NCI-H345 (cell line): ENCODE measurements at places on chromosomes 6 and 20.

- peak; percentile 87 for DNase-seq
Measured at GRCh38 chr6:118350881-118351430, 197.1 kb upstream of the PLN start.

DNA sequence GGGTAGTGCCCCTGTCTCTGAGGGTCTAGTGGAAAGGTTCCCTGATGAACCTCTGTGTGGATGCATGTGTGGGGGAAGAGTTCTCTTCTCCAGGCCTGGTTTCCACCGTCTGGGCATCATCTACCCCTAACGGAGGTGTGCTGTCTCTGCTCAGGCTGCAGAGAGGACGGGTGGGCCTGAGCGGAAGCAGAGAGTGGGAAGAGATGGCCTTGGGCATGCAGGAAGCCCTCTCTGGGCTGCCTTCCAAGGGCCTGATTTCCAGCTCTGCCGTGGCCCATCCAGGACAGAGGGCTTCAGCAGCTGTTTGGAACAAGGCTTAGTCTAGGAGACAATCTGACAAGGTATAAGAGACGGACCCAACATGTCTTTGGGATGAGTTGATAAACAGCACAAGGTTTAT, 220.1 kb upstream of the DTNBP1 start:
- DNase-seq, result no peak

GRCh38 chr6:89008001-89008814, 44.8 kb upstream of the RNGTT start:
- DNase-seq, result no peak

DNA sequence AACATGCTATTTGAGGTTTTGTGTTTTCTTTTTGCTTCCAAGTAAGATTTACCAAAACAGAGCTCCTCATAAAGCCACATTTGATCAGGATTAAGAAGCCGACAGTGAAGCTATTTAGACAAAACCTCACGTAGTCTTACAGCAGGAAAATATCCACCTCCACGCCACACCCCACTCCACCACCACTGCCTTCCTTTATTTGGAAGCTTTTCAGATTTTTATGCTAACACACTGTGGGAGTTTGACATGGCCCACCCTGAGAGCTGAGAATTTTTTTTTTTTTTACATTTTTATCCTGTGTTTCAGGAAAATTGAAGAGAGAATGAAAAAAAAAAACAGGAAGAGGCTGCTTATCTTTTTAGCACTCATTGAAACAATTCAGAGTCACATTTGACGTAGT, 104.8 kb upstream of the MC3R start:
- no peak for DNase-seq

- no peak for DNase-seq
Measured at GRCh38 chr6:15602154-15602553, 60.7 kb downstream of the DTNBP1 start.

DNA sequence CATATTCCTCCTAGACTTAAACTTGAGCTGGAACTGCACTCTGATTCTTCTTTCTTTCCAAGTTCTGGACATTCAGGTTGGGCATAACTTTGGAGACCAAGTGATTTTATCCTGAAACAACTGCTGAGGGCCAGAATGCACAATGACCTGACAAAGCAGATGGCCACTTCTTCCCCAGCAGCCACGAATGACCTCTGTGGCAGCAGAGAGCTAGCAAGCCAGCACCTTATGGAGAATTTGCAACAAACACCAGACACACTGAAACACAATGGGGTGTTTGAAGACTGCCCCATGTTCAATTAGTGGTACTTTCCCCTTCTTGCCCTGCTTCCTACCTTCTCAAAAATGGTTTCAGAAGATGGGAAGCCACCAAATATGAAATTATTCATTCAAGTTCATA, 4.2 kb upstream of the TENT5A start:
- no peak for DNase-seq

- no peak for DNase-seq
Measured at GRCh38 chr6:43780293-43780692, 10.3 kb downstream of the VEGFA start.

GRCh38 chr6:35305117-35305516, 7.5 kb downstream of the DEF6 start:
- no peak for DNase-seq

DNA sequence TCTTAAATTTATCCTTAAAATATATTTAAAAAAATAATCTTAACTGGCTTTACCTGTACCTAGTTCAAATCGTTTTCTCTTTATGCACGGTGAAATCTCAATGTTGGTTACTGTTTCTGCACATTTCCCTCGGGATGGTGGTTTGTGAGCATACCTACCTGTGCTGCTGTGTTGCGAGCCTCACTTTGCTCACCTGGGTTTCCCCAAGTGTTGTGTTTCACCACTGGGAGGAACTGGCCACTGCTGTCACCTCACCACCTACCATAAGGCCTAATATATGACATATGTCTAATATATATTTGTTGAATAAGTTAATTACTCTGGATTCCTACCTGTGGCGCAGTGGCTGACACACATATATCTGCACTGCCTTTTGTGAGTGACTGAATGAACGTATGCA, 493.5 kb upstream of the FLRT3 start:
- DNase-seq, result no peak

DNA sequence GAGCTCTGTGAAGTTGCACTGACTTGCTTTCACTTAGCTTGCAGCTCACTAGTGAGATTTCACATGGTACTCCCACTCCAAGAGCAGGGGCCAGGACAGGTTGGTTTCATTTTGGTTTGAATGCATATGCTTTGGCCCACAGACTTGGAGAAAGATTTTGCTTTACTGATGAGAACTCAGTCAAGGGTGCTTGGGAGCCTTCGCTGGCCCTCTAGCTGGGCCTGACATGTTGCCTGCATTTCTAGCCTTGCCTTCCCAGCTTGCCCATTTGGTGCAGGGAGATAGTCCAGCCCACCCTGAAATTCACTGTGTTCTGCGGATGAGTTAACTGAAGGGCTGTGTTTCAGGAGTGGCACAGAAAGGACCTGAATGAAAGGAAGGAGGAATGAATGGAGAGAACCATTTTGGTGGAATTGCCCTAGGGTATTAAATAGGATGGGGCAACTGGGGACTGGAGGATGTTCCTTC, 1.9 kb downstream of the SGK1 start:
- DNase-seq, result peak; percentile 15

- no peak for DNase-seq
Measured at GRCh38 chr6:34938268-34938667, 49.2 kb downstream of the ANKS1A start.

GRCh38 chr6:105322499-105323225, 80.2 kb downstream of the PREP start:
- DNase-seq, result no peak

- peak; percentile 44 for DNase-seq
Measured at GRCh38 chr20:3889489-3890397, 556 bp downstream of the PANK2 start.

DNA sequence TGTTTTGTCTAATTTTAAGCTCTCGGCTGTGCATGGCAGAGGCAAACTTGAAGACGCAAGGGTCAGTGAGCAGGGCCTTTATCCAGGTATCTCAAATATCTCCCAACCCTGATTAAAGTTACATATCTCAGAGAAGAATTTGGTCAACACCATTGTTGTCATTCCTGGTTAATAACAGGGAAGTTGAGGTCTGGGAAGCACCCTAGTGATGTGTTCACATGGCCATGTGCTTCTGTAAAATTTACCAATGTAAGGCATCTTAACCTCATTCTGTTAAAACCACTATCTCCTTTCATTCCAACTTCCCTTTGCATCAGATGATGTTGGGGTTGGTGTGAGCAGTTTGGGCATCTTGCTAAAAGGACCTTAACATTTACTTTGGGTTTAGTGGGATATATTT, 4.0 kb upstream of the FAM110A start:
- DNase-seq, result no peak

DNA sequence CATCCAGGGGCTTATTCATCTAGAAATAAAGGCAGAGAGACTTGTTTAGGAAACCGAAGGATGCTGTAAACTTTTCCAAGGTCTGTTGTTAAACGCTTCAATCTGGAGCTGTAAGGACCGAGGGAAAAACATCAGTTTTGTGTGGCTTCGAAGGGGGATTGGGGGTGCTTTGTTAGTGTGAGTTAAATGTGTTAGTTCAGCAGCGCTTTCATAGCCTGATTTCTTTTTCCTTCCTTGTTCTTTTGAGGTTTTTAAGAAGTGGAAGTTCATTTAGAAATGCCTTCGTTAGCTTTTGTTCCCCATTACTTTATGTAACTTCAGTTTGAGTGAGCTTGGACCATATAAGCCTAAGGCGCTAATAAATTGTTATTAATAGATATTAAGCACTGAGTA, 1.5 kb downstream of the ANKS1A start:
- no peak for DNase-seq

- no peak for DNase-seq
Measured at GRCh38 chr20:35006009-35006408, 50.3 kb downstream of the MYH7B start.

DNA sequence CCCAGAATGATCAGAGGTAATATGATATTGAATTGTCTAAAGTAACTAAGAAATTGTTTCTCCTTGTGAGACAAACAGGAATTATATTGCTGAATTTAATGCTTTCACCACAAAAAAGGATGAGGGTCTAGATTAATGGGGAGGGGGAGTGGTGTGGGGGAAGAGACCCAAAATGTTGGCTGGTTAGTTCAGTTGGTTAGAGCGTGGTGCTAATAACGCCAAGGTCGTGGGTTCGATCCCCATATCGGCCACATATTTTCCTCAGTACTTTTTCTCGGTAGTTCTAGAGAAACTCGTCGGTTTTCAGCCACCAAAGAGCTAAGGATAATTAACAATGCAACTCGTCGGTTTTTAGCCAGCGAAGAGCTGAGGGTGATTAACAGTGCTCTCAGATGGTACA, 26.3 kb downstream of the PRSS16 start:
- DNase-seq, result no peak

GRCh38 chr6:83702749-83703148, 6.2 kb downstream of the SNAP91 start:
- DNase-seq, result no peak

GRCh38 chr6:105562027-105562426, 159.1 kb upstream of the PREP start:
- no peak for DNase-seq

DNA sequence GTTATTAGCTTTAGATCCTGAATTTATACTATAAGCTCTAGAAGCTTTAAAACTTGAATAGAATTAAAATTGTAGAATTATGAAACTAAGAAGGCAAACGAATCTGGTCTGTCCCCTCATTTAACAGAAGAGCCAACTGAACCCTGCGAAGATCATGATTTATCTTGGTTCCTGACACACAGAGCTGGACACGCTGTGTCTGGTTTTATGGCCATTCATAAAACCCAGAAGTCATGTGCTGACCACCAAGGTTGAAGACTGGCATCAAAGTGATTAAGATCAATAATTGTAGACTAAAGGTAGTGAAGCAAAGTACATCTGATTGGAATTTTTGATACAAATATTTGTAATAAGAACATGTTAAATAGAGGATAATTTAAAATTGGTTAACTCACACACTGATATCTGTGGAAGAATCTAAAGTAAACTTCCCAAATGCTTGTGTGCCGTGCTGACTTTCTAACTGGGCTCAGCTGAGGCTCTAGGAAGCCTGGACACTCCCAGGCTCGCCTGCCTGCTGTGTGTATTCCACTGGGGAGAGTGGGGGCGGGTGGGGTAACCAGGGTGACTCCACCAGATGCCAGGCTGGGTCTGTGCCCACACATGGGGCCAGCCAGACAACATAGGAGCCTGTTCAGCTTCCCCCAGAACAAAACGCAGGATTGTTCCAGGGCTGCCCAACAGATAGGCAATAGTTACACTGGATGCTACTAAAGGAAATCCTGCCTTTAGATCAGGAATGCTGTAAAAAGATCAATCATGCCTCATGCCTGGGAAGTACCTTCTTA, 42.1 kb upstream of the SLC22A3 start:
- no peak for DNase-seq

DNA sequence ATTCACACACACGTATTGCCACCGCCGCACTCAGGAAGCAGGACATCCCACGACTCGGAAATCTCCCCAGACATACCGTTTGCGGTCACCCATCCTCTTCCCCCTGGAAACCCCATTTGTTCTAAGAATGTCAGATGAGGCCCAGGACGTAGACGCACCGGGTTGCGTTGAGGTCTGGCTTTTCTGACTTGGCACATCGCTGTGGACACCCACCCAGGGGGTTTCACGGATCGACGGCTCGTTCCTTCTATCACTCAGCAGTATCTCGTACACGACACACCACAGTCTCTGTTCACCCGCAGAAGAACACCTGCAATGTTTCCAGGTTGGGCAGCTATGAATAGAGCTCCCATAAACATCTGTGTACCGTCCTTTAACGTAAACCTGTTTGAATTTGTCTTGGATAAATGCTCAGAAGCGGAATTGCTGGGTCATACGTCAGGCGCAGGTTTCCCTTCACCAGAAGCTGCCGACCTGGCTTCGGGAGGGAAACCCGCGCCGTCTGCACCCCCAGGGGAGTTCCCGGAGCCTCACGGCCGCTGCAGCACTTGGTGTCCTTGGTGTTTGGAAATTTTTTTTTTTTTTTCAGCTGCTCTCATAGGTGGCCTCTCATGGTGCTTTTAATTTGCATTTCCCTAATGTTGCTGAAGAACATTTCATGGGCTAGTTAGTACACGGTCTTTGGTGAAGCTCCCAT, 9.3 kb upstream of the EEF1A2 start:
- peak; percentile 35 for DNase-seq

- no peak for DNase-seq
Measured at GRCh38 chr20:13700761-13701160, 62.0 kb upstream of the TASP1 start.

GRCh38 chr20:58128635-58129625, 99.5 kb downstream of the ANKRD60 start:
- no peak for DNase-seq

DNA sequence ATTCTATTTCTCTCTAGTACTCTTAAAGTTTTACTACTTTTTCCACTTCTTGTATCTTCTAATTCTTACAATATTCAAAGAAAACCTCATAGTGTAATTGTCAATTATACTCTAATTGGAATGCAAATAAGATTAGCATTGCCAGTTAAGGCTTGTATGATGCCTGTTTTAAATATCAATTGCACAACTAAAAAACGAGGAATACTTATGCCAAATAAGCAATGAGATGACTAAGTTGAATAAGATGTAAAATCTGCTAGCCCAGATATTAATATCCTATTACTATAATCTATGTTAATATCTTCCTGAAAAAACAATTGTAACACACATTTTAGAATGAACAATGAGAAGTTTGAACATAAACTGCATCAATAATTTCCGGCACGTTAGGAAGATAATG, 13.3 kb upstream of the AKAP7 start:
- DNase-seq, result no peak

GRCh38 chr6:111764238-111765175, 108.7 kb downstream of the FYN start:
- no peak for DNase-seq

GRCh38 chr20:43590036-43590391, 723 bp upstream of the IFT52 start:
- peak; percentile 31 for DNase-seq

- DNase-seq, result no peak
Measured at GRCh38 chr6:139534472-139535115, 160.1 kb upstream of the CITED2 start.

GRCh38 chr20:51710361-51710894, 57.8 kb downstream of the ATP9A start:
- DNase-seq, result no peak

DNA sequence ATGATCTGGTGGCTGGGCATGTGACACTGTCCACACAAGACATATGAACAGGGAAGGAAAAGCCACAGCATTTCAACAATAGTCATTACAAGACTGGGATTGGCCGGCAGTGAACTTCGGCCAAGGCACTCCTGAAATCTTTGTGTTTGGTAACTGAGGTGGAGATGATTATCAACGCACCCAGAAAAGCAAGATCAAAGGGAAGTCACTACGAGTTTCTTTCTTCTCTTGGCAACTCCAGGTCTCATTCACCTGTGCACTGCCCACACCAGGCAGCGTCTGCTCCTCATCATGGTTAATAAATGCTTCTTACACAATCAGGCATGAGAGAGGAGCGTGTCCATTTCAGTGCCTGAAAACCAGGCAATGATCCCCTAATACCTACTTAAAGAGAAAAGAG, 20.5 kb upstream of the FOXC1 start:
- DNase-seq, result no peak
